ENCODE measurements at places on chromosomes 6 and 20.

- no peak for DNase-seq
Measured at GRCh38 chr20:37414224-37415035, 68.5 kb downstream of the SRC start.

DNA sequence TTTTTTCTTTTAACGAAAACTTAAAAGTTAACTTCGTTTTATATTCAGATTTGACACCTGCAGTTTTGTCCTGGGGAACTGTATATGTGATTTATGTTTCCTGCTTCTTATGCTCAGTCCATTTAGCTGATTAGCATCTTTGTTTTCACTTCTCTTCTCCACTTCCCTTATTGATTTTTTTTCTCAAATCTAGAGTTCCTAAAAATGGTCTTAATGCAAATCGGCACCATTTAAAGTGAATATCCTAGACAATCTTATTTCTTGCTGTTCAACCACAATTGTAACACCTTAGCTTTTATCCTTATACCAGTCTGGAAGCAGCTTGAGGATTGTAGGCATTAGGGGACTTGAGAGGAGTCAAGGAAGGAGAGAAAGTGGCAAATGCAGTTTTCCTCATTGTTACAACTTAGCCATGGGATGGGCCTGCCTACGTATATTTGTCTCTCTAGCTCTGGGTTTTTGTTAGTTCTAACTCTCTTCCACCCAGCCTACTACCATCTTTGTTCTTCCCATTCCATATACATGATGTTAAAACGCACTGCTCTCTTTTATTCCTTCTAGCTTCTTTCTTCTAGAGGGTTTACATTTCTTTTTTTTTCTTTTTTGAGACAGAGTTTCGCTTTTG is 8.5 kb downstream of the QRSL1 start:
- no peak for DNase-seq

GRCh38 chr20:48407710-48408109 is 420.1 kb downstream of the PREX1 start:
- DNase-seq: no peak

DNA sequence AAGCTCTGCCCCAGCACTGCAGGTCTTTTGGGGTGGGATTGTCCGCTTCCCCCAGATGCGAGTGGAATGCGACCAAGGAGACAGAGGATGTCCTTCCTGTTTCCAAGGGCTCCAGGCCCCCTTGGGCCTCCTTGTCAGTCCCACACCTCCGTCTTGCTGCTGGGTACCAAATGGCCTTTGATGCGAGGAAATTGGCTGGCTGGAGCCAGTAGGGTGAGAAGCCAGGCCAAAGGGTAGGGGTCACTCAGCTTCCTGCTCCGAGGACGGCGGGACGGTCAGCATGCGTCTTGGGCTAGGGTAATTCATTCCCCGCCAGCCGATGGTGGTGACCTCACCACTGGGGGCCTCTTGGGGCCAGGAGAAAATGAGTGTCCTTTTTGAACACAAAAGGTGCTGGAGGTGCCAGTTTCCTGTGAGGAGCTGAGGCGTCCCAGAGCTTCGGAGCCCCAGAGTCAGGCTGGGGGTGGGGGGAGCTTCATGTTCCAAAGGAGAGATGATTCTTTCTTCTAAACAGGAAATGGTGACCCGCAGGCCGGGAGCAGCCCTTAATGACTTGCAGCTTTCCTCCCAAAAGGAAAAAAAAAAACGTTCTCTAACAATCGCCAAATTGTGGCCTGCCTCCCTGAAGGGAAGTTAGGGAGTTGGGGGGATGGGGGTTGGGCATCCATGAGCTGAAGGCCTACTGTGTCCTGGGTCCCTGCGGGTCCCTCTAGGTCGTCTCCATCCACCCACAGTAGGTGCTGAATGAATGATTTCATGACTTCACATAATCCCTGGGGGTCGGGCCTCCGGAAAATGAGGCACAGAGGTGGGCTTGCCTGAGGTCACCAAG is 6.7 kb downstream of the SNAI1 start:
- DNase-seq: no peak

DNA sequence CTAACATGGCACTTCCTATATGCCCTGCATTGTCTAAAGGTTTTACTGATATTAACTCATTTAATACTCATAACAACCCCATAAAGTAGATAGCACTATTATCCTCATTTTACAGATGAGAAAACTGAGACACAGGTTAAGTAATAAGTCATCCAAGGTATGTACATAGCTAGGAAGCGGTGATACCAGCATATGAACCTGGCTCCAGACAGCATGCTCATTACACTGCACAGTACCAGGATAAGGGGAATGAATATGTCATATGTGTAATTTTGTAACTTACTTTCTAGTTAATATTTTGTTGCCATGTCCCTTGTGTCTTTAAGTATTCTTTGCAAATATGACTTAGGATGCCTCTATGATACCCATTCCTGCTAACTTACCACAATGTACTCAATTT is 53.2 kb upstream of the PBOV1 start:
- no peak for DNase-seq

DNA sequence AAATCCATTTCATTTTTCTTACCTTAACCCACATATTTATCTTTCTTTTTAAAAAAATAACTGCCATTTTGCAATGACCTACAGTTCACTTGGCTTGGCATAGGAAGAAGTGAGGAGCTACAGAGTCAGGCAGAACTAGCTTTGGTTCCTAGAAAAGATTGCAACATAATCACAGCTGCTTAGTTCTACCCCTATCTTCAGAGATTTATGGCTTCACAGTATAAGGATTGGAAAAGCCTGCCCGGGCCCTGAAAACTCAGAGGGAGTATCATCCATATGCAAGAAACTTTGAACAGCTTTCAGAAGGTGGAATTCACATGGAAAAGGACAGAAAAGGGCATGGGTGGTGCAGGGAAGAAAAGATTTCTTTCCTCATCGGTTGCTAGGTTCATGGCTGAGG is 774.3 kb upstream of the CHD6 start:
- no peak for DNase-seq

- DNase-seq: no peak
Measured at GRCh38 chr6:31339210-31339609, 17.8 kb downstream of the HLA-B start.

GRCh38 chr20:5567644-5568043 is 182.6 kb upstream of the SHLD1 start:
- no peak for DNase-seq

DNA sequence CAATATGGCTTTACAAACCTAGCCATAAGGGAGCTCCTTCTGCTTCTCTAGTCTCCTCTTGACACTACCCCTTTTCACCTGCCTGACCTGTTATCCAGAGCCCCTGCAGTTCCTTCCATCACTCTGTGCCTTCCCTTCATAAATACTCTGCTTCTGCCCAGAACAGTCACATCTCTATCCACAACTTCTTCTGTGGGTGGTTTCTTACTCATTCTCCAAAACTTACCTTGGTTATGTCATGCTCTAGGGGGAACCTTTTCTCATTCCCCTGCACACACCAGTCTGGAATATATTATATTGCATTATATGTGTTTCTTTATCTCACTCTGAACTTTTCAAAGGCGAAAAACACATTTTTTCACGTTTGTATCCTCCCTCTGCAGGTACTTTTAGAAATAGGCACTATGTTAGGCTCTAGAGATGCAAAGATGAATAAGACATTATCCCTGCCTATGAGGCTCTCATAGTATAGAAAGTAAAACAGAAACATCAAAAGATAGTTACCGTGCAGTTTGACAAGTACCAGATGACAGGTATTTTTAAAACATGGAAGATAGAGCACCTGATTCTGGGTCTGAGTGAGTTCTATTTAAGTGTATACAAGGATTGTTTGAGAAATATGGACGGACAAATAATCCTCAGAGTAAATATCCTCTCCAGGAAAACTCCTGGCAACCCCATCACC is 51.5 kb downstream of the AIG1 start:
- DNase-seq: no peak

DNA sequence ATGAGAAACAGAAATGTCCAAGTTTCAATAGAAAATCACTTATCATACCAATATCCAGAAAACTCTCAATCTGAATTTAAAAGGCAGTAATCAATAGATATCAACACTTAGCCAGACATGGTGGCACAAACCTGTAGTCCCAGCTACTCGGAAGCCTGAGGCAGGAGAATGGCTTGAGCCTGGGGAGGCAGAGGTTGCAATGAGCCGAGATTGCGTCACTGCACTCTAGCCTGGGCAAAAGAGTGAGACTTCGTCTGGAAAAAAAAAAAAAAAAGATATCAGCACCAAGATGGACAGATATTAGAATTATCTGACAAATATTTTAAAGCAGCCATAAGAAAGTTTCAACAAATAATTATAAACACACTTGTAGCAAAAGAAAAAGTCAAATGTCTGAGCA is 47.0 kb downstream of the TCP11 start:
- no peak for DNase-seq

- DNase-seq: no peak
Measured at GRCh38 chr6:20444786-20445271, 43.1 kb downstream of the E2F3 start.

- DNase-seq: no peak
Measured at GRCh38 chr6:135546206-135546605, 48.7 kb upstream of the AHI1 start.

DNA sequence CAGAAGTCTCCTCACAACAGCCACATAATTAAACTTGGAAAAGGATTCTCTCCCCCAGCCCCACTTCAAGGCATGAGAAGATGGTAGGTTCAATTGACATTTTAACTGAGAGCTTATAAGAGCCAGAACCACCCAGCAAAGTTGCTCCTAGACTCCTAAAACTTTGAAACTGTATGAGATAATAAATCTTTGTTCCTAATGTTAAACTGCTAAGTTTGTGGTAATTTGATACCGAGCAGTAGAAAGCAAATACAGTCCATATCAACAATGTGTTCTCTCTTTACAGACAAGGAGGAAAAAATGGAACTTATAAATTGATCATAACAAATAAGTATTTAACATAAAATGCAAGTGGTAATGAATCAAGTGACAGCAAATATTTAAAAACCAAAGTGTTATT is 831.8 kb downstream of the MAFB start:
- no peak for DNase-seq

- DNase-seq: no peak
Measured at GRCh38 chr6:27553123-27553904, 80.4 kb upstream of the ZNF184 start.

GRCh38 chr6:80214436-80215022 is 108.1 kb downstream of the BCKDHB start:
- no peak for DNase-seq

DNA sequence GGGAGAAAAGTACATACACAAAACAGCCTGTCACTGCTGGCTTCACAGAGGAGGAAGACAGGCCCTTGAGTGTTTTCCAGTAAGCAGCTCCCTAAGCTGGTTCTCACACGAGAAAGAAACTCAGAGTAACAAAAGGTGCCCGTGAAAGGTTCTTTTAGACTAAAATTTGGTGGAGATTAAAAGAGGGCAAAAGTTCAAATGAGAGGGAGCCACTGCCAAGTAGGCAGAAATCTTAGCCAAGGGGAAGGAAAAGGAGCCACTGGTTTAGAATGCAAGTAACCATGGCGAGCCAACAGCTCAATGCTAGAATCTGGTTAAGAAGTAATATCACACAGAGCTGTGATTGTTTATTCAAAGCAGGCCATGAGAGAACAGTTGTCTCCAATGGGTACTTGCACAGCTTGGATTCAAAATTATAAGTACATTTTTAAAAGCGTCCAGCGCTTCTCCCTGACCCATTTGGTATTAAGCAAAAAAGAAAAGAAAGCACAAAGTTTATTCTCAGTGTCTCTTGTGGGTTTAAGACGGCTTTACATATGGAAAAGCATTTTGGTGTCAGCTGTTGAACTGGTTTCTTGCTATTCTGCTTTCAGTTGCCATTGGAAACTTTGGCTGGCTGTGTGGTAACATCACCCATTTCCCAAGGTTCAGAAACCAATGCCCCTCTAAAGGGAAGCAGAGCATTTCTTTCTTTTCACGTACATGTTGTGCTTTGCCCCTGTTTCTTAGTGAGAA is 648.5 kb downstream of the RNF144B start:
- DNase-seq: no peak

- DNase-seq: no peak
Measured at GRCh38 chr20:59835448-59836395, 97.7 kb downstream of the SYCP2 start.

- no peak for DNase-seq
Measured at GRCh38 chr6:134949927-134950326, at the start of gene ALDH8A1. Gene ALDH8A1 (minus strand): TSS chr6:134950101. CDS start chr6:134950053, 48 bp downstream.

- DNase-seq: no peak
Measured at GRCh38 chr20:25036331-25036936, 21.5 kb downstream of the ACSS1 start.

DNA sequence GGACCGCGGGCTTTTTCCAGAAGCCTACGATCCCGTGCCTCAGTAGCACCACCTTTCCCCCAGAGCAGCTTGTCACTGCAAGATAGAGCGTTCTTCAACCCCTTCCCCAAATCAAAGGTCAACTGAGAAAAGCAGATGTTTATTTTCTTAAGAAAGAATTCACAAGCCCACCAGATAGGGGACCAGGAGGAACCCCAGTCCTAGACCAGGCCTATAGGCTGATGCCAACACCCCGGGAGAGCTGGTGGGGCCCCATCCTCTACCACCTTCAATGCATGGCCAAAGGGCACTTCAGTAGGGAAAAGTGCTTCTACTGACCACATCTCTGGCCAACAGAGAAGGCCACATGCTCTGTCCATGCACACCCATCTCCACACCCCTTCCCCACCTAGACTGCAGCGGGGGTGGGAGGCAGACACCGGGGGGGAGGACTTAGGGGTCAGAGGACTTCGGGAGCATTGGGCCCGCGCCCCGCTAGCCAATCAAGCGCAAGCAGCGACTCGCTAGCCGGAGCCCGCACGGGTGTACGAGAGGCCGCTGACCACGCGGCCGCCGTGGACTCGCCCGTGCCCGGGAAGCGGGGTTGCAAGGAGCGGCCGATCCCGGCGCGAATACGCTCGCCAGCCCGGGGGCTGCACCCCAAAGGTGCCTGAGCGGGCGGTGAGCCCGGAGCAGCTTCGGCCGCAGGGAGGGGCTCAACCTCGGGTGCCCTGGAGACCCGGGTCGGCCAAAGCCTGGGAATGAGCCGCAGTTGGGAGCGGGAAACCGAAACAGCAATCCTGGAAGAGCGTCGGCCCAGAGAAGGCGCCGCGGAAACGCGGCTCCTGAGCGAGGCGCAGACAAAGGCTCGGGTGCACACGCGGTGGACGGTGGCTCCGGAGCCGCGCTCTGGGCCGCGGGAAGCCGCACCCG is 2.8 kb downstream of the PDE10A start:
- DNase-seq: no peak

DNA sequence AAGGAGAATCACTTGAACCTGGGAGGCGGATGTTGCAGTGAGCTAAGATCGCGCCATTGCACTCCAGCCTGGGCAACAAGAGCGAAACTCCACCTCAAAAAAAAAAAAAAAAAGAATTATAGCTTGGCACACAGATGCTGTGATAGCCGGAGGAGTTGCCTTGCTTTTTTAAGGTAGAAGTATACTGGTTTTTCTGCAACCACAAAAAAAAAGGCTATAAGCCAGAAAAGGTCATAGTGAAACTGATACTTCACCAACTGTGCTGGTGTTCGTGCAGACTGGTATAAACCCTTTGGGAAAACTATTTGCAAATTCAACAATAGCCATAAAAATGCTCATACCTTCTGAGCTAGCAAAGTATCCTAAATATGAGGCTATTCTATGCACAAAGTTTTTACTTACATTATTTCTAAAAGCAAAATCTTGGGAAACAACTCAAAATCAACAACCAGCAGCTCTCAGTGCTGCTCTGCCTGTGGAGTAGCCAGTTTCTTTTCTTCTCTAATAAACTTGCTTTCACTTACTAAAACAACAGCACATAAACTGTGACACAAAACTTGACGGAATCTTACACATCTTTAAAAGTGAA is 44.0 kb downstream of the B4GALT5 start:
- DNase-seq: no peak

- DNase-seq: no peak
Measured at GRCh38 chr6:44261581-44261980, 3.8 kb downstream of the NFKBIE start.

GRCh38 chr20:33262658-33263065 is 20.4 kb upstream of the BPIFB1 start:
- no peak for DNase-seq

Data from activated naive CD4-positive, alpha-beta T cell (primary cell).